Caco-2 (cell line): ENCODE measurements at places on chromosomes 5 and 9.

GRCh38 chr5:153523831-153524230, 33.4 kb downstream of the GRIA1 start:
- DNase-seq, result no peak

DNA sequence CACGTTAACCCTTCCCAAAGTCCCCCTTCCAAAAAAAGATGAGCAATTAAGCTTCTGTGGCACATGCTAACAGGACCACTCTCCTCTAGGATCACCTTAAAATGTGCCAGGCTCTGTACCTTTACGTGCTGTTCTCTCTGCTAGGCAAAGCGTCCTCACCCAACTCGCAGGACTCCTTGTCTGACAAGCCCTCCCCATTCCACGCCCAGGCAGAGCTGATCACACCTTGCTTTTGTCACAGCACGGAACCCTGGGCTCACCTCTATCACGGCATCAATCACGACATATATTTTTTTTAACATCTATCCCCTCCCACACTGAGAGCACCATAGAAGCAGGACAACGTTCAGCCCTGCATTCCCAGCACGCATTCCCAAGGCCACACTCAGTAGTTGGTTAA, 47.1 kb downstream of the CDK5RAP2 start:
- DNase-seq, result no peak

- DNase-seq, result no peak
Measured at GRCh38 chr5:159106193-159106568, 6.5 kb upstream of the EBF1 start.

GRCh38 chr5:61289669-61290306, 42.3 kb upstream of the ZSWIM6 start:
- no peak for DNase-seq

- no peak for DNase-seq
Measured at GRCh38 chr5:131899686-131900085, 45.8 kb downstream of the MEIKIN start.

DNA sequence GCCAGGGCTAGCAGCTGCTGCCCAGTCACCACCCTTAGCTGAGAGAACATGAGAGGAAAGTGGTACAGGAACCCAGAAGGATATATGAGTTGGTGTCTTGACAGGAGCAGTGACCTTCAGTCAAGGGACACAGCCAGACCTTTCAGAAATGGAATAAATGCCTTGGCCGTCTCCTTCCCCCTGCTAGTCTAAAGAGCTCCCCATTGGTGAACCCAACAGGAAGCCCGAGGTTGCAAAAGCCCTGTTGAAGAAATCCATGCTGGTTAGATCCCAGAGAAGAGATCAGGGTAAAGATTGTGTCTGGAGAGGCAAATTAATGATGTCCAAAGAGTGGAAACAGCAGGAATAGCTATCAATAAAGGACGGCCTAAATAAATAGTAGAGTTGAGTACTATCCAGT, 244.5 kb downstream of the NR3C1 start:
- no peak for DNase-seq

DNA sequence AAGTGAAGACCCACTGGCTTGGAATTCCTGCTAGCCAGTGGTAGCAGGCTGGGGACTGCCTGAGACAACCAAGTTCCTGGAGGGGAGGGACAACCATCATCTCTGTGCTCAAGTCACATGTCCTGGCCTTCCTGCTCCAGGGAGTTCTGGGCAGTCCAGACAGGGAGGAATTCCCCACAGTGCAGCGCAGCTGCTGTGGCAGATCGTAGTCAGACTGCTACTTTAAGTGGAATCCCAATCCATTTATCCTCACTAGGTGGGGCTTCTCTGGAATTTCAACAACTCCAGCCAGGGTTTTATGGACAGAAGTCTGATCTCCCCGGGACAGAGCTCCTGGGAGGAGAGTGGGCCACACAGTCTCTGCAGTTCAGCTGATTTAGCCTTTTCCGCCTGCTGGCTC, 20.9 kb upstream of the OR5C1 start:
- no peak for DNase-seq

GRCh38 chr5:177508221-177508611, 1.4 kb downstream of the DOK3 start:
- DNase-seq, result no peak
